ENCODE measurements at places on chromosomes 16 and 17.
A peak's percentile ranks its signal among the peaks of the same experiment; 100 is the strongest.

DNA sequence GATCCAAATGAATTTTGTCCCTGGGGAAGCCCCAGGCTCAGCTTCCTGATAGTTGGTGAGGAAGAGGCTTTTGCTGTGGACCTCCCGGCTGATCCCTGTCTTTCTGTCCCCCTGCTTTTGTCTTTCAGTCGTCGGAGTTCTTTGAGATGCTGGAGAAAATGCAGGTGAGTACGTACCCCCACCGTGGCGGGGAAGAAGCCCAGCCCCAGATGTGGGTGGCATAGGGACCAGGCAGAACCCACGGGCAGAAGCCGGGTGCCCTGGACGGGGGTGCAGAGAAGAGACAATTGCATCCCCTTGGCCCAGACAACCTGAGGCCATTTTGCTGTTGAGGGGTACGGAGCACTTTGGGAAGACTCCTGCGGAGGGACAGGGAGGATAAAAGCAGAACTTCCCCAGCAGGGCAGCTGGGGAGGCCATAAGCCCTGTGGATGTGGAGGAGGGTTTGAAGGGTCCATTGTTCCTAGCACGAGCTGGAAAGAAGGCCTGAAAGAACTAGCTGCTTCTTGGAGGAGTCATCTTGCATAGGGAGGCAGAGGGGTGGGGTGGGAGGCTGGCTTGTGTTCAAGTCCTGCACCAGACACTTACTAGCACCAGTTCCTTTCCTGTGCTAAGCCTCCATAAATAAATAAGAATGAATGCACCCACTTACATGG is 105.6 kb downstream of the OR1D5 start:
- DNase-seq = no peak

GRCh38 chr17:81114351-81115093 is 50.8 kb upstream of the PVALEF start:
- no peak for DNase-seq

DNA sequence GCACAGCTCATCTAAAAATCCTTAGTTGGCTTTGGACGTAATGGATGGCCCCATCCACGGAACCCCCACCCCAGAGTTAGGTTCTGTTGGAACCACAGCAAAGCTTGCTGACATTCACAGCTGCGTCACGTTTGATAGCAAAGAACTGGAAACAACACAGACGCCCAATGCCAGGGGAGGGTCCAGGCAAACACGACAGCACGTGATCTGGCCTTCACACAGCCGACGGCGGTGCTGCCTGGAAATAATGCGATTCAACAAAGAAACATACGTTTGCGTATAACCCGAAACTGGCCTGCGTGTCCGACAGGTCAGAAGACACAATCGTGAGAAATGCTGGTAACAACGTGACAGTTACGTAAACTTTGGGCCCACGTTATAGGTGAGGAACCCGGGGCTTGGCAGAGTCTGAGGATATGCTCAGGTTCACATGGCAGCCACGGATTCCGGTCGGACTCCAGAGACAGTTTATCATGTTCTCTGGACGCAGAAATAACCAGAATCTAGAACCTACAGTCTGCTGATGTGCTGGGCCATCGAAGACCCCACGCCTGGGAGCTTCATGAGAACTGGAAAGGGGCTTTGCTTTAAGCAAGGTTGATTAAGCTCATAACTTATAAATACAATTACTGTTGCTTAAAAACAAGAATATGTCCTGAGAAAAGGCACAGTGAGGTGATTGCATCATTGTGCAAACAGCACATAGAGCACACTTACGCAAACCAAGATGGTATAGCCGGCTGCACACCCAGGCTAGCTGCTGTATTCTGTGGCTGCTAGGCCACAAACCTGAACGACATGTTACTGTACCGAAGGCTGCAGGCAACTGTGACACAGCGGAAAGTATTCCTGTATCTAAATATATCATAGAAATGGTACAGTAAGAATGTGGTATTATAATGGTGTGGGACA is 70.4 kb downstream of the RPH3AL start:
- no peak for DNase-seq

GRCh38 chr17:44084131-44084538 is 13.6 kb downstream of the G6PC3 start:
- no peak for DNase-seq

- DNase-seq = no peak
Measured at GRCh38 chr16:3509470-3509928, 8.7 kb downstream of the CLUAP1 start.

DNA sequence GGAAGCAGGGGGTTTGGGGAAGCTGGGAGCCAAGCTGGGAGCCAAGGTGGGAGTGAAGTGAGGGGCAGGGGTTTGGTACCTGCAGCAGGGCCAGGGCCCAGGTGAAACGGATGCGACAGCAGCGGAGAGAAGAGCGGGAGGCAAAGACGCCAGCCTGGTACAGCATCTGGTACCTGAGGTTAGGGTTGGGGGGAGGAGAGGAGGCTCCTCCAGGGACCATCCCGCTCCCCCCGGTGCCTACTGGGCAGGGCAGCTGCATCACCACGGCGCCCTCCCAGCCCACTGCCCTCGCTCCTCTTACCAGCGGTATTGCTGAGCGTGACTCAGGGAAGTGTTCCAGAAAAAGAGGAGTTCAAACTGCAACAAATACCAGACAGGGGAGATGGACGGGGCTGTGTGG is 9.8 kb downstream of the CLN3 start:
- no peak for DNase-seq

GRCh38 chr17:12320286-12320685 is 299.6 kb downstream of the MAP2K4 start:
- no peak for DNase-seq

- no peak for DNase-seq
Measured at GRCh38 chr16:11107780-11108465, 148.1 kb downstream of the SOCS1 start.

DNA sequence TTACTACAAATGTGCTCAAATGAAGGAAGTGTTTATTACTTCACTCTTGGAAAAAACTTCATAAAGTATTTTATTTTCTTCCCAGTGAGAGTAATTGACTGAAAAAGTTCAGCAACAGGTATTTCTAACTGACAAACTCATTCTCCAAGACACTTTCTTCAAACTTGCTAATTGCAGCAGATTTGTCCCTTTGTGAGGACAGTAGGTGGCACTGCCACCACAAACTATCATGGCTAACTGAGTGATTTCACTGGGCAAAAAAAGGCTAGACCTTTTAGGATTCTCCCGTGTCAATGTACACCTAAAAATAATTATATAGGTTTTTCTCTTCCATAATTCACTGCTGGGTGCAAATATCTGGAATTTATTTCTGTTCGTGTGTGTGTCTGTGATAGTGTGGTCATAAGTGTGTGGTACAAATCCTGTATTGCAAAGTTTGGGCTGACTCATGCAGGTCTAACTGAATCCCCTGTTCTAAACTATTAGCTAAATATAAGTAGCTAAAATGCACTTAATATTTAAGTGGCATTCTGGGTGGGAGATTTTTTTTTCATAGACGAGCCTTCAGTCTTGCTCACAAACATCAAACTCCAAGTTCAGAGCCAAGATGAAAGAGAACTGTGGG is 3.9 kb downstream of the HS3ST3A1 start:
- DNase-seq = no peak

DNA sequence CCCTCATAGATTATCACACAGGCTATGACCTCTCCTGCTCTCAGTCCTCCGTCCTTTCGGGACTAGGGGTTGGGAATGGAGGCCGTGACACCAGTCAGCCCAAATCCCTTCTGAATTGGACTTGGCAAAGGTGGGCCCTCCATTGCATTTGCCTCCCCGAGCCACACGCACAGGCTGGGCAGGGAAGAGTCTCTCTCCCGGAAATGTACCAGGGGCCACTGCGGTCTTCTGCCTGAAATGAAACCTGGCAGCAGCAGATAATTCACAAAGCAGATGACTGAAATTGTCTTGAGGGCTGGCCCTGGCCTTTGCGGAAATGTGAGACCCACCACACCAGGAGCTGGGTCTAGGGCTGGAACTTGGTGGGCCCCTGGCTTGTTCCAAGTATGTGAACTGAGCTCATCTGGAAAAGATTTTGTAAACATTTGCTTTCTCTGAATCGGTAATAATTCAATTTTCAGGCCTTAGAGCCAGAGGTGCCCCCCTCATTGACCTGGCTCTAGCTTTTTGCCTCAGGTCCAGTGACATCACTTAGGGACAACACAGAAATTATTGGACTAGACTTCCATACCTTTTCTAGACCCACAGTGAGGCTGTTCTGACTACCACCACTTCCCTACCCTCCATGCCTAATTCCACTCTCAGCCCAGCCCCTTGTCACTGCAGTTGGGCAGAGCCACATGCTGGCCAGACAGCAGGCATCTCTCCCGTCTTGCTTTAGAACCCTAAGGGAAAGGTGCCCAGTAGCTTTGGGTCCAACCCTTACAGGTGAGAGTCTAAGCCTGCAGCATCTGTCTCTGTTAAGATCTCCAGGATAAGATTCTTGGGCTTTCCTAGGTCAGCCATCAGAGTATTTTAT is 75.2 kb downstream of the CCDC182 start:
- no peak for DNase-seq

DNA sequence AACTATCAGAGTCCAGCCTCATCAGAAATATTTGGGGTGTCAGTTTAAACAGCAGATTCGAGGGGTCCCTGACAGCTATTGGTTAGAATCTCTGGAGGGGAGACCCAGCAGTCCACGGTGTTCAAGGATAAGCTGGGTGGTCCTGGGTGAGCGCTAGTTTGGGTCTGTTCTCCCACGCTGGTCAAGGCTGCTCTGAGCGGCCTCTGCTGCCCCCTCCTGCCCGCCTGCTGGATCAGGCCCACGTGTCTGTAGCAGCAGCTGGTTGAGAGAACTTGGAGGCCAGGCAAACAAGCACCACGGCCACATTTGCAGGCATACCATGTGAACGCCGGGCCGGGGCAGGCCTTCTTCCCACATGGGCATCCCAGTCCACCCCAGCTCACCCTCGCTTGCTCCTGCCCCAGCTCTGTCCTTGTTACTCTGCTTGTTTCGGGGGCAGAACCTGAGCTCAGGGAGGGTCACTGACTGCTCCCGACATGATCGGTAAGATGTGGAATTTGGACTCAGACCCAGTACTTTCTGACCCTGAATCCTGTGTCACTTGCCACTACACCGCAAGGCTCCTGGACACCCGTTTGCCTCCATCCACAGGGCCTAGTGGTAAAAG is 7.4 kb downstream of the FOXF1 start:
- DNase-seq = peak; percentile 87

GRCh38 chr17:77963441-77963840 is 4.9 kb downstream of the TNRC6C start:
- DNase-seq = peak; percentile 57

DNA sequence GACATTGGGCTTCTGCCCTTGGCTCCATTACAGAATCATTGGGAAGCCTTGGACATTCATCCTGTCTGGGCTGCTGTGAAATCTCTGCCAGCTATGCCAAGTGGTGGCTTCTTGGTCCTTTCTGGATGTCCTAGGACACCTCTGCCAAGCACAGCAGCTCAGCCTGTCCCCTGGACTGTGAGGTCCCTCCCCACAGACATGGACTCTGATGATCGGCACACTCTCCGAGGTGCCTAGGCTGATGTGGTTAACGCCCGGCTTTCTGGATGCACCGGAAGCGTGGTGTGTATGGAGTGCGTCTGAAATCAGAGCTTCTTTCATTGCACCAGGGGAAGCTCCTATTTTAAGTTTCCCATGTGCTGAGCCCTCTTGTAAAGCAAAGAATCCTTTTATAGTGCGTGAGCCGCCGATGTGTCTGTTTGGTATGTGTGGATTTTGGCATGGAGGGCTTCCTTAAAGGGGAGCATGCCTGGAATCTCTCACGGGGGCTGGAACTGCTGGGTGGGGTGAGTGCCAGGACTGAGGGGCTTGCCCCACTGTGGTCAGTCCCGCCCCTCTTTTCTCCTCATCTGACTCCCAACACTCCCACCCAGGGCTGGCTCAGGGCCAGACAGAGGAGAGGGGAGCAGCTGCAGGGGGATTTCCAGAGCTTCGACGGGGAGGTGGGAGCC is 7.0 kb upstream of the ARHGAP23 start:
- no peak for DNase-seq

- DNase-seq = no peak
Measured at GRCh38 chr16:17271687-17272086, 199.1 kb downstream of the XYLT1 start.

GRCh38 chr17:78965491-78965924 is 14.2 kb downstream of the LGALS3BP start:
- DNase-seq = no peak

DNA sequence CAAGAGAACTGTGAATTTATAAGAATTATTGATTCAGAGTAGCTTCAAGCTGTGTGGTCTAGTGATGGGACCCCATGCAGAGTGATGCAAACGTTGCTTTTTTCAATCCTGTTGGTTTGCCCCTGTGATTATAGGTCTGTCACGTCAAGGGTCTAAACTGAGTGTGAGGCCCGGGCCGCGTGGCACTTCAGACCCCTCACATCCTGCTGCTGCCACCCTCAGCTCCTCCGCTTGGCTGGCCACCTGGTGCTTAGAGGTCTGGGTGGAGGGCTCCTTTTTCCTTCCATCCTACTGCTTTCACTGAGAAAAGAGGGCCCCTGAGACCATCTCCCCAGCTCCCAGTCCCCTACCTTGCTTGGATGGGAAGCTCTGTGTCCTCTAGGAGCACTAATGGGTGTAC is 12.0 kb downstream of the MYL4 start:
- DNase-seq = no peak

DNA sequence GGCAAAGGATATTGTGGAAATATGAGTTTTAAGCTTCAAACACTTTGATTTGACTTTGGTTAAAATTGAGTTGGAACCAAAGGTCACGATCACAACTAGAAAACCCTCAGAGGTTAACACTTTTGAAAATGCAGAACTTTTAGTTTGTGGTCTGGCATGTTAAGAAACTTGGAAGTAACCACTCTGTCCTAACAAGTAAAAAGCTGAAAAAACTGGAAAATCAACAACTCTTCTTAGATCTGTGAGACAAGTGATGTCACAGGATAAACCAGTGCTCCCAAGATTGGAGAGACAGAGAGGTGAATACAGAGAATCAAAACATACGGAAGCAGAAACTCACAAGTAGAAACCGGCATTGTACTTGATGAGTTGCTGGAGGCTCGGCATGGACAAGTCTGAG is 17.4 kb downstream of the MFSD6L start:
- no peak for DNase-seq

GRCh38 chr17:42317266-42317845 is 29.1 kb downstream of the STAT5A start:
- DNase-seq = no peak

DNA sequence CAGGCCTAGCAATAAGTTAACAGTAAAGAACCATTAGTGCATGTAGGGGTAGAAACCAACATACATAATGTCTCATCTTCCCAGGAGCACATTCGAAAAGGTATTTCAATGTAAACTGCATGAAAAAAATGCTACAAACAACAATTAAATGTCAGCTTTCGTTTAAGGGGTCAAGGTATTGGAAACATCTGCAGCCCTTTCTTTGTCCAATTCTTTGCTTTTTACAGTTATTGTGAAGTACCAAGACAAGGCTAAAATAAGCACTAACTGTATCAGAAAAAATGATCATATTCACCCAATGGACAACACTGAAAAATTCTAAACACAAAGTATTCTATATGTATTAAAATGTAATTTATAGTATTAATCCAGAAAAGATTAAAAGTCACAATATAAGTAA is 37.9 kb downstream of the GPATCH8 start:
- DNase-seq = no peak

All from H54 (cell line).